Muscle of back (tissue), 13 donors: ENCODE measurements at places on chromosomes 5 and 9.

GRCh38 chr5:53399926-53400697, 80.3 kb upstream of the FST start:
- DNase-seq: peak; percentile 59

DNA sequence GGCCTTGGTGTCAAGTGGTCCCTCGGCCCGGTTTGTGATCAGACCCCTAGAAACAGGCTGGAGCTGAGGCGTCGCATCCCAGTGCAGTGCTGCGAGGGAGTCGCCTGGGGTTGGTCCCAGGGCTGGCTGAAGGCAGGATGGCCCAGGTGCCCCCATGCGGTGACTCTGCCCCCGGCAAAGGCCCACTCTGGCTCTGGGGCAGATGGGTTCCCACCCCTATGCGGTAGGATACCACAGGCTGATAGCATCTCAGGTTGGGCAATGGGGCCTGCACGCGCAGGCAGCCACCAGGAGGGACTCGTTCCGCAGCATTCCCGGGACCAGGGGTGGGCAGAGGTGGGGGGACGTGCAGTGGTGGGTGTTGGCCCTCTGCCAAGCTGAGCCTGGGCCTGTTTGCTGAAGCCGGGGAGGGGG, 86.0 kb downstream of the RXRA start:
- DNase-seq: no peak

GRCh38 chr5:75054134-75054930, 2.0 kb upstream of the GCNT4 start:
- DNase-seq: peak; percentile 45

DNA sequence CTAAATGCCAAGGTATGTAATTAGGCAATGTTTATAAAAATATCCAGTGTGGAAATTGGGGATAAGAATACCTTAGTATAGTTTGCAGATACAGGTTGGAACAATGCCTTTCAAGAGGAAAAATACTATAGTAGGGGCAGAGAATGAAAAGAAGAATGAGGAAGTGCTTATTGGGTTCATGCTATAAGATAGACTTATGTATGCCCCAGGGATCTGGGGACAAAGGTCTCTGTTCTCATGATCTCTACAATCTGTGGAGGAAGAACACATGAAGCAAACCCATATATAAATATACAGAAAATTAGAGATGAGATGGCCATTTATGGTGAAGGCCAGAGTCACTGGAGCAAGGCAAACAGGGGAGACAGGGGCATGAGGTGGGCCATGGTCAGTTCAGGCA, 106.5 kb upstream of the DAB2 start:
- DNase-seq: no peak

DNA sequence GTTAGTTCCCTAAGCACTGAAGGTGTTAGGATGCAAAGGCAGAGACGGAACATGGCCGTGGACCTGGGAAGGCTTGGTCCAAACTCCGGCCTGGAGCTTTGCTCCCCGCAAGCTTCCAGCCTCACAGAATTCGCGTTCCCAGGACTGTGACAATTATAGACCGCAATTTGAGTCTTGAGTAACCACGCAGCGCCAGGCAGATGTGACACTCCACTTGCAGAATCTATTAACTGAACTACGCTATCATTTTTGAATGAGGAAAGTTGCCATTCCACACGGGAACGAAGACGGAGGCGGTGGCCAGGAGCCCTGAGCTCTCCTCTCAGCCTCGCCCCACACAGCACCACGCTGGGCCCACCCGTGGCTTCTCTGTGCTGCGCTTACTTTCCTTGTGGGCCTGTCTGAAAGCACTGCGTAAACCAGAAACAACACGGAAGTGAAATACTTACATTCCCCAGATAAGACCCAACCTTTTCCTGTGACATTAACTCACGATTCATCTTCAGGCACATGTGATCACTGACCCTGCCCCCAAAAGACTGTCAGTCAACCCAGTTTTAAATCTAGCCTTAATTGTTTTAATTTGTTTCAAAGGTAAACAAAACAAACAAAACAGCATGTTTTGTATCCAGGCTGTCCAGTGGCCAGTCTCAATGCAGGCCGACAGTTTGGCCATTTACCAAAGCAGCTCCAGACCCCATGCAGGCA, 16.1 kb upstream of the COL5A1 start:
- peak; percentile 26 for DNase-seq
